ENCODE measurements at places on chromosomes 12 and 14.

GRCh38 chr12:6981152-6982052 is 10.7 kb downstream of the EMG1 start:
- DNase-seq: no peak

DNA sequence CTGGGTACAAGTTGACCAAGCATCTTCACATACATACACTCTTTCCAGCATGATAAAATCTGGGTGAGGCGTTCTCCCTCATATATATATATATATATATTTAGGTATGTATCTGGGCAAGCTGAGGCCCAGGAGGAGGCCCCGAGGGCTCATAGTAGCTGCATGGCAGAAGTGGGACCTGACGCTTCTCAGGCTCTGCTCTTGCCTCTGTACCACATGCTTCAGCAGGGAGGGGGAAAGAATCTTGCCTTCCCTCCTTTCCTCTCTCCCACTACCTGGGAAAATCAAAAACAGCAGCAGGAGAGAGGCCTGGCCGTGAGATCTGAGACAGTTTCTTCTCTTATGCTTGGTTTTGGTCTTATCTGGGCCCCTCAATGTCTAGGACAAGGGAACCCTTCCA is 9.2 kb downstream of the PPP1R1A start:
- no peak for DNase-seq

- no peak for DNase-seq
These were observed 341.8 kb downstream of the FSCB start for GRCh38 chr14:44165286-44165685.

DNA sequence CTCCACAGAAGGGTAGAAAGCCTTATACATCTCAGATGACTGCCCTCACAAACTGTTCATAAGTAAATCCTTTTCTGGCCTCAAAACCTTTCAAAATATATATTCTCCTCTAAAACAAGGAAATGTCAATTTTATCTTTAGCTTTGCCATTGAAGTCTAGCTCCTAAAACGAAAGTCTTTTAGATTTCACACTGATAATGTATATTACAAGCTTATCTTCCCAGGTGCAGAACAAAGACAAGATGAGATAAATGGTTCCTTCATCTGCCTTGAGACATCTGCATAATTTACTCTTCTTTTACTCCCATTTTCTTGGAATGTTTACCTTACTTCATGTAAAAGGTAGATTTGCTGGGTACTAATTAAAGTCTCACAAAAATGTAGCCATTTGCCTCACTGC is 257.1 kb downstream of the SYT10 start:
- no peak for DNase-seq

DNA sequence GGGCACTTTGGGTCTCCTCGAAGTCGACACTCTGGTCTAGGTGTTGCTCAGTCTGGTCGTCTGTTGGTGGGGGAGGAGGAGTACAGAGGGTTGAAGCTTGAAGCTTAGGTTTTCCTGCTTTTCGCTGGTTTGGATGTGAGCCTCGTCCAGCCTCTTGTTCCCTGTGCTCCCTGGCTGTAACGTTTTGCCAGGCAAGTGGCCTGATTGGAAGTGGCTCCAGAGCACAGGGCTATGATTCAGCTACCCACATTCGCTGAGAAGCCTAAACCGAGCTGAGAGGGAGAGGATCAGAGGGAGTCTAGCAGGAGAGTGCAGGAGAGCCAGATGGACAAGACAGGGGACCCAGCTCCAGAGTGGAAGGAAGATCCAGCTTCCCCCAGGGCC is 6.1 kb downstream of the HOXC10 start:
- no peak for DNase-seq

GRCh38 chr12:124804011-124804621 is 59.5 kb downstream of the SCARB1 start:
- peak; percentile 73 for DNase-seq

GRCh38 chr14:49506650-49507049 is 79.5 kb downstream of the RPS29 start:
- no peak for DNase-seq

DNA sequence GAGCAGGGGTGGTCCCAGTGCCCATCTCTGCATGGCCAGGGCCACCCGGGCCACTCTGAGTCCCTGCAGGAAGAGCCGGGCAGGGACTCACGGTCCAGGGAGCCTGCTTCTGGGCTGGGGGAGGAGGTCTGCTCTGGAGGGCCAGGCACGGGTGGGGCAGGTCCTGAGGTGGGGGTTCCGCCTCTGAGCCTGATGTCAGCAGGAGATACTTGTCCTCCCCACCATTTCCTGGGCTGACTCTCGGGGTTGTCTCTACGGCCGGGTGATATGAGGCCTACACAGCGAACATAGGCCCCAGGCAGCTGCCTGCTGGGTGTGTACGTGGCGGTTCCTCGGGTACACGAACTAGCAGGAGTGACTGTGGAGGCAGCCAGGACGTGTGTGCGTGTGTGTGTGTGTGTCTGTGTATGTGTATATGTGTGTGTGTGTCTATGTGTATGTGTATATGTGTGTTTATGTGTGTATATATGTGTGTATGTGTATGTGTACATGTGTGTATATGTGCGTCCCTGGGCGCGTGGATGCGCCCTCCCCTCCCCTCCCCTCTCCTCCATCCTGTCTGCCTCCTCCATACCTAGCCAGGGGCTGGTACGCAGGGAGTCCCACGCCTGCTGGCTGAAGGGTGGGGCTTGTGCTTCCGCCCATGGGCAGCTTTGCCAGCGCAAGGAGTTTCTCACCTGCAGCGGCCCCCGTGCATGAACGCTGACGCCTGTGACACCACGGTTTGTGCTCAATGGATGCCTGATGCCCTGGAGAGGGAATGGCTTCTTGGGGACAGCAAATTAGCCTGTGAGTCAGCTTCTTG is 30.4 kb upstream of the TRAF3 start:
- DNase-seq: no peak

DNA sequence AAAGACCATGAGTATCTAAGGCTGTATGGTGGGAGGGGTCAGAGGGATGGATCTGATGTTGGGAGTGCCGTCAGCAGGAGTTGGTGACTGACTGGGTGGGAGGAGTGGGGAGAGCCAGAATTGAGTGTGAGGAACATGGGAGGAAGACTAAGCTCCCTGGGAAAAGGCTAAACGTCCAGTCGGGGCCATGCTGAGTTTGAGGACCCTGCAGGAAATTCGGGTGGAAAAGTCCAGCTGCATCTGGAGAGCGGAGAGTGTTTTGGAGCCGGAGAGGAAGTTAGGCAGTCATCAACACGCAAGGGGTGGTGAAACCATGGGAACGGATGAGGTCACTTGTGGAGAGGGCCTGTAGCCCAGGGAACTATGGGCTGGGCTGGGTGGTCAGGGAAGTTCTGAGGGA is 60.9 kb downstream of the ELK3 start:
- peak; percentile 48 for DNase-seq

Measured in mucosa of gallbladder (tissue), 1 donor.